ENCODE measurements at places on chromosomes 7 and 10. TPM values are rescaled to one million over a fixed set of nuclear protein-coding genes. Genes with fewer than 3 reads are reported as not detected.

Gene CUBN
- total RNA-seq = 0.46 TPM

Gene ASB10
- total RNA-seq = not detected

Gene AGAP9
- total RNA-seq = 14.2 TPM

Gene TCAF2
- total RNA-seq = 0.21 TPM

Gene DNTT
- total RNA-seq = not detected

Gene LRRN3
- total RNA-seq = 0.34 TPM

Gene PRTFDC1
- total RNA-seq = 4.8 TPM

Gene ANKRD30A
- not detected for total RNA-seq

Gene VWA2
- 2.7 TPM for total RNA-seq

Gene GNAT3
- not detected for total RNA-seq

Gene CHN2
- 5.0 TPM for total RNA-seq

Gene FUOM
- total RNA-seq = 40.5 TPM

Gene GPR26
- 0.05 TPM for total RNA-seq

Gene AKR1D1
- total RNA-seq = 0.14 TPM

Gene CLCN1
- 0.23 TPM for total RNA-seq

Gene SFTPD
- 1.1 TPM for total RNA-seq

Gene TMEM213
- 0.11 TPM for total RNA-seq

Gene PRRT4
- total RNA-seq = 1.5 TPM

Gene HSPA14
- 26.1 TPM for total RNA-seq

Gene TEX47
- not detected for total RNA-seq

Gene ZNF736
- 0.07 TPM for total RNA-seq

Gene CYP26C1
- total RNA-seq = 0.11 TPM

Gene HEPACAM2
- total RNA-seq = not detected

Gene GLUD1
- total RNA-seq = 103 TPM

Gene GSTO1
- total RNA-seq = 87.9 TPM

Gene MACC1
- 14.6 TPM for total RNA-seq

Gene PRSS37
- total RNA-seq = not detected

Gene THSD7A
- total RNA-seq = 0.68 TPM

Gene PPP1R17
- 2.6 TPM for total RNA-seq

Gene ACSM6
- 0.14 TPM for total RNA-seq

Gene LRRC72
- not detected for total RNA-seq

Gene ACTR3C
- 1.5 TPM for total RNA-seq

Gene GRM8
- 2.1 TPM for total RNA-seq

Gene SMKR1
- 0.50 TPM for total RNA-seq

Gene NT5C3A
- total RNA-seq = 15.9 TPM

Gene TEX36
- total RNA-seq = not detected

Gene ABCB1
- 0.82 TPM for total RNA-seq

Gene GPR22
- not detected for total RNA-seq

Gene MBLAC1
- 3.0 TPM for total RNA-seq

Gene PLAC9
- total RNA-seq = 7.3 TPM

Gene DNAJC12
- 1.5 TPM for total RNA-seq

Gene VSTM2A
- total RNA-seq = 0.98 TPM

Gene PRKG1
- total RNA-seq = 15.6 TPM

Gene TMEM196
- total RNA-seq = 0.42 TPM

Gene ANK3
- 69.3 TPM for total RNA-seq

Gene CNNM1
- total RNA-seq = 1.1 TPM

All from WTC11 (cell line).